ENCODE measurements at places on chromosomes 3 and 15. TPM values are rescaled to one million over a fixed set of nuclear protein-coding genes. Genes with fewer than 3 reads are reported as not detected.

CHRNA3 gene
- 0.20 TPM for total RNA-seq

C3orf85 gene
- not detected for total RNA-seq

BTLA gene
- not detected for total RNA-seq

GRK7 gene
- total RNA-seq = not detected

SLC41A3 gene
- total RNA-seq = 24.9 TPM

TPRA1 gene
- 46.2 TPM for total RNA-seq

TNIK gene
- 2.5 TPM for total RNA-seq

HLTF gene
- 16.6 TPM for total RNA-seq

TGM5 gene
- total RNA-seq = not detected

EPHB3 gene
- total RNA-seq = 0.23 TPM

YEATS2 gene
- 11.9 TPM for total RNA-seq

APOD gene
- 1.2 TPM for total RNA-seq

BSN gene
- 0.08 TPM for total RNA-seq

SLC51B gene
- 18.9 TPM for total RNA-seq

SSR3 gene
- 179 TPM for total RNA-seq

GOLGA8S gene
- total RNA-seq = 0.12 TPM

ALDH1A3 gene
- 18.9 TPM for total RNA-seq

SH3GL3 gene
- total RNA-seq = 1.3 TPM

ADAMTSL3 gene
- total RNA-seq = 0.35 TPM

GOLGA6D gene
- total RNA-seq = not detected

LEKR1 gene
- total RNA-seq = 1.0 TPM

PSMD6 gene
- total RNA-seq = 74.5 TPM

C3orf38 gene
- 14.6 TPM for total RNA-seq

GPR176 gene
- 9.4 TPM for total RNA-seq

ARPIN gene
- 11.4 TPM for total RNA-seq

RTP1 gene
- total RNA-seq = not detected

ISLR gene
- not detected for total RNA-seq

PLA2G4D gene
- not detected for total RNA-seq

ZNF619 gene
- total RNA-seq = 1.8 TPM

CFAP44 gene
- total RNA-seq = 1.7 TPM

GXYLT2 gene
- total RNA-seq = 3.5 TPM

MAP6D1 gene
- total RNA-seq = 7.8 TPM

PIGZ gene
- 1.2 TPM for total RNA-seq

PRICKLE2 gene
- total RNA-seq = 2.6 TPM

PCSK6 gene
- 11.6 TPM for total RNA-seq

GALNT15 gene
- total RNA-seq = 0.04 TPM

Measured in A549 treated with ZK216348 at 1 μM for 4 hours (cell line).